Activated CD8-positive, alpha-beta T cell treated with anti-CD3 and anti-CD28 coated beads, Interleukin-2, amount 10 ng/mL, durations not matched to agents 7 days and 5 days (primary cell): ENCODE measurements at places on chromosomes 7 and 10.

GRCh38 chr10:96365571-96365970, 6.8 kb upstream of the OPALIN start:
- no peak for DNase-seq

DNA sequence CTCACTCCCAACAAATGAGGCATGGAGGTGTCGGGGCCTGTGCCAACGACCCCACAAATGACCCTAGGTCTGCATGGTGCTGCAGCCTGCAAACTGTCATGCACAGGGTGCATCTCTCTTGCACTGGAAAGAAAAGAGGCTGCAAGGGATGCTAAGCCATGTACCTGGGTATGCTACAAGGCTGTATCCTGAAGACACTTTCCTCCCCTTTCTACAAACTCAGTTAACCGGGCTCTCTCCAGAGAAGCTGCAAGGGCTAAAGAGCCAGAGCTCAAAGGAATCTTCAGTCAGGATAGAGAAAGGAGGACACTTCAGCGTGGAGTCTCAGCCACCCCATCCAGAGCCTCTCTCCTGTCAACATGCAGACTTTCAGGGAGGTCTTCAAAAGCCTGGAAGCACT, 449.0 kb downstream of the GRID1 start:
- no peak for DNase-seq

- DNase-seq: no peak
These were observed 357.3 kb downstream of the CRPPA start for GRCh38 chr7:16063716-16064675.

- DNase-seq: no peak
These were observed 421.1 kb upstream of the SORCS1 start for GRCh38 chr10:107585630-107586029.

DNA sequence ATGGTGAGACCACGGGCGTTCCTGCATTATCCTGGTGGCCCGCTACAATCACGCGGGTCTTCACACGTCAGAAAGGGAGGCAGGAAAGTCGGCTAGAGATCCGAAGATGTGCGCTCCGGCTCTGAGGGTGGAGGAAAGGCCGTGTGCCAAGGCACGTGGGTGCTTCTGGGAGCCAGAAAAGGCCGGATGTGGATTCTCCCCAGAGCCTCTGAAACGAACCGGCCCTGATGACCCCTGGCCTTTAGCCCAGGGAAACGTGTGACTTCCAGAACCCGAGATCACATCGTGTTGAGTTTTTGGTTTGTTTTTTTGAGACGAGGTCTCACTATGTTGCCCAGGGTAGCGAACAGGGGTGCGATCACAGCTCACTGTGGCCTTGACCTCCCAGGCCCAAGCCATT, 244.2 kb downstream of the ELFN1 start:
- no peak for DNase-seq

DNA sequence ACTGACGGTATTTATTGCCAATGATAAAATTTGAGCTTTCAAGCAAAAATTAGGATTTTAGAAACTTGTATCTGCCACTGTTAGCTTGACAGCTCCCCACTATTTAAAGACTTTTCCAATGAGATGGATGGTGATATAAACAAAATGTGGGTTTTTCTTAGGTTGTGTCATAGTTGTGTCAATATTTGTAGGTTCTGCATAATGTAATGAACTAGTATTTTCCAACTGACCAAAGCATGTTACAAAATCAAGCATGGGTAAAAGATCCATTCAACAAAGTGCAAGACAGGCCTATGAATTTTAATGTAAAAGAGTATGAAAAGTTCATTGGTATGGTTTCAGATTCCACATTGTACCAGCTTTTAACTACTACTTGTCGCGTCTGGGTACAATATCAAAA, 165.6 kb downstream of the SKAP2 start:
- DNase-seq: no peak

- DNase-seq: no peak
These were observed 104.3 kb downstream of the TYW1 start for GRCh38 chr7:67100956-67101361.

- no peak for DNase-seq
These were observed 227.8 kb downstream of the ARHGAP21 start for GRCh38 chr10:24495666-24496460.

DNA sequence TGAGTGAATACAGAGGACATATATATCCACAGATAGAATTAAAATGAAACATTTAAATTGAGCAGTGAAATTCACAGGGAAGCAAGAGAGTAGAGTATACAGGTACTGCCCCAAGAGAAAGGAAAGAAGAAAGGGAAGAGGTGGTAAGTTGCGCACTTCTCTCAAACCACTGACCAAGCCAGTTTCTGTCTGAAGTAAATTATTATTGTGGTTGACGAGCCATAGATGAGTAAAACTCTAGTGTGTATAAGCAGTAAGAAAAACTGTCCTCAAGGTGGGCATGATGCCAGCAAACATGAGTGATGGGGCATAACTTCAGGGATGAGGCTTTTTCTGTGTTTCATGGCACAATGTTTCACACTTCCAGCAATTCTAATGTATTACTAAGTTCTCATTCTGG, 4.4 kb upstream of the BET1 start:
- DNase-seq: no peak

DNA sequence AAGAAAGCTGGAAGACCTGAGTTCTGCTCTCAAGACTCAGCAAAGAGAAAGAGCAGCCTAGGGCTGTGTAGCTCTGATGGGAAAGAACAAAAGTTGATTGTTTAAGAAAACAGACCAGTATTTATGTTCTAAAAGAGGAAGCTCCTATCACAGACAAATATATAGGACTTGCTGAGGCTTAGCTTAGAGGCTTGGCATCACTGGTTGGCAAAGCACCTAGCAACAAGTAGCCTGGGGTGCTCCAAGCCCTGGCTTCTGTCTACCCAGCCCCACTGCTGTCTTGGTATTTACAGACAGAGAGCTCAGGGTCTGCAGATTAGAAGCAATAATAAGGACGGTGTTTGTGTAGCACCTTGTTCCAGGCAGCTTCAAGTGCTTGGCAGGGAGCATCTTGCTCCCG, 36.9 kb upstream of the CCDC3 start:
- DNase-seq: no peak

GRCh38 chr7:128120116-128120515, 88.9 kb upstream of the LRRC4 start:
- no peak for DNase-seq

- no peak for DNase-seq
These were observed 172.6 kb downstream of the OTUD1 start for GRCh38 chr10:23611308-23612029.

GRCh38 chr10:4301291-4302045, 516.5 kb upstream of the KLF6 start:
- DNase-seq: no peak

DNA sequence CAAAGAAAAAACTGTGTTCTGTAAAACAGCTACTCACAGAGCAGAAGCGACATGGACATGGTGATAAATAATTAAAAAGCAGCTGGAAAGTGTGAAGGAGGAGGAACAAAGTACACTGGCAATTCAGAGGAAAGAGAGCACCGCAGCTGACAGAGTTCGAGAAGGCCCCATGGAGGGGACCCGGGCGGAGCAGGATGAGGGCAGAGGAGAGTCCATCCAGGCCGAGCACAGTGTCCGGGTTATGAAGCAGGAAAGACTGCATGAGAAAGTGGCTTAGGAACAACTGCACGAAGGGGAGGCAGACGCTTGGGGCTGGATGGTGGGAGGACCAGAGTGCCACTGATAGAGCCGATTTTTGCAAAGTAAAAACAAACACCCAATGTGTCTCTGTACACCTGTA, 185.5 kb downstream of the ZMYND11 start:
- no peak for DNase-seq

DNA sequence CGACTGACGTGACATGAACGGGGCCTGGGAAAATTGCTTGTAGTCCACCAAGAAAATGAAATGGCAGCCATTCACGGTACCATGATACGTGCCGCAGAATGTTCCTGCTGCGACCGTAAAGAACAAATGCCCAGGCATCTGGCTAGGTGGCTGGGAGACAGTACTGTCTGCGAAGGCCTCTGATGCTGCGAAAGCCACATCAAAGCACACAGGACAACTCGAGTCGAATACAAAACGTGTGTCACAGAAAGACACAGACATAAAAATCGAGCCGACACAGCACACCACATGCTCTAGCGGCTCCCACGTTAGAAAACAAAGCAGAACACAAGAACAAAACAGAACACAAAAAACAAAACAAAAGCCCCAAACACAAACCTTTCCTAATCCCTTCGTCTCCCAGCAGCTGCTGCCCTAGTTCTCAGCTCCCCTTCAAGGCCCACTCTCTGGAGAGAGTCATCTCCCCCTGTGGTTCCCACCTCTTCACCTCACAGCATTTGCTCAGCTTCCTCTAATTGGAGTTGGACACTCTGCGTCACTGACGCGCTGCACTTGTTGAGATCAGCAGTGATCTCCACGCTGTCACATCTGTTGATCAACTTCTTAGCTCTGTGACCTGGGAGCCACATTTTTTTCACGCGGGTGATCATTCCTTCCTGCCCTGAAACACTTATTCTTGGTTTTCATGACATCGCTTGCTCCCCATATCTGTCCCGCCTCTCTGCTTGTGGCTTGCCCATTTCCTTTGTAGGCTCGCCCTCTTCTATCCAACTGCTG, 112.2 kb downstream of the CLEC2L start:
- peak; percentile 67 for DNase-seq

DNA sequence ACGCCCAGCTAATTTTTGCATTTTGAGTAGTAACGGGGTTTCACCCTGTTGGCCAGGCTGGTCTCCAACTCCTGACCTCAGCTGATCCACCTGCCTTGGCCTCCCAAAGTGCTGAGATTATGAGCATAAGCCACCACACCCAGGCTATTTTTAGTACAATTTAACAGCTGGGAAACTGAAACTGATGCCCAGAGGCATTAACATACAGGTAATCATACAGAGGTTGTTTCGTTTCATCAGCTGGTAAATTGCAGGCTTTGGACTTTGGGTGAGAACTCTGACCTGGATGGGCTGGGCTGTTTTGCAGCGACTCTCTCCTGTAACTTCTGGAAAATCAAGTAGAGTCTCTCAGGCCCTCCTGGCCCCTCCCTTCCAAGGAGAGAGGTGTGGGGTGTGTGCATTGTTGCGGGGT, 6.2 kb upstream of the ACHE start:
- no peak for DNase-seq

DNA sequence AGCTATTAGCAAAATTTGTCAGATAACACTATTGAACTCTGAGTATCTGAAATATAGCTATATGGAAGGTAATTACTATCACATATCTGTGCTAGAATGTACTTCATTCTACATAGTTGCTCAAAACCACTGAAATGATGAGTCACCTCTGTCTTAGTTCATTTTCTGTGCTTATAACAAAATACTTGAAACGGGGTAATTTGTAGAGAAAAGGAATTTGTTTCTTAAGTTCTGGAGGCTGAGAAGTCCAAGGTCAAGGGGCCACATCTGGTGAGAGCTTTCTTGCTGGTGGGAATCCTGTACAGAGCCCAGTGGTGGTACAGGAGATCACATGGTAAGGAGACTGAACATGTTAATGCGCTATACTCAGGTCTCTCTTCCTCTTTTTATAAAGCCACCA, 41.9 kb upstream of the TNKS2 start:
- DNase-seq: no peak
